H54 (cell line): ENCODE measurements at places on chromosomes 1 and 21.

DNA sequence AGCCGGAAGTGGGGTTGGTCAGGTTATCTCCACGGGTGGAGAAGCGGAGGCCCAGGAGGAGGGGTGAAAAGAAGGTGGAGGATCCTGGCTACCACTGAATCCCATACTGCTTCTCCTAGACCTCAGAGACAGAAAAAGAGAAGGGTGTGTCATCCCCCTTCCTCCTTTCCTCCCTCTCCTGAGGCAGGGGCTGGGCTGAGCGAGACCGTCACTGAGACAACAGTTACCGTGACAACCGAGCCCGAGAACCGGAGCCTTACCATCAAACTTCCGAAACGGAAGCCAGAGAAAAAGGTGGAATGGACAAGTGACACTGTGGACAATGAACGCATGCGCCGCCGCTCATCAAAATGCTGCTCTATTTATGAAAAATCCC, 42.1 kb upstream of the NBPF3 start:
- DNase-seq, result no peak

DNA sequence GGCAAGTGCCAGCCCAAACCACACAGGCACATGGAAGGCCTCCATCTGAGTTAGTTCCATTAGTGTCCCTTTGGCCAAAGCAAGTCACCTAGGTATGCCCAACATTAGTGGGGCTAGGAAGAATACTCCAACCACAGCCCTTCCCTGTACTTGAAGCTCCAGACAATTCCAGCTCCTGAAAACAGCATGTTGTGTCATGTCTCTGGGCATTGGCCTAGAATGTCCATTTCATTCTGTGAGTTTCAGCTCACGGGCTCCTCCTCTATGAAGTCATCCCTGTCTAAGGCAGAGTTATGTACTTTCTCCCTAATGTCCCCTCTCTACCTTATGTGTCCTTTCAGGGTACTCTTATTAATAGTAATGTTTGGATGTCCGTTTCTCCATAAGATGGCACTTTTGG, 96.5 kb upstream of the SPATA6 start:
- DNase-seq, result no peak

- peak; percentile 6 for DNase-seq
Observed at GRCh38 chr1:174433451-174433850, 14.3 kb upstream of the GPR52 start.

DNA sequence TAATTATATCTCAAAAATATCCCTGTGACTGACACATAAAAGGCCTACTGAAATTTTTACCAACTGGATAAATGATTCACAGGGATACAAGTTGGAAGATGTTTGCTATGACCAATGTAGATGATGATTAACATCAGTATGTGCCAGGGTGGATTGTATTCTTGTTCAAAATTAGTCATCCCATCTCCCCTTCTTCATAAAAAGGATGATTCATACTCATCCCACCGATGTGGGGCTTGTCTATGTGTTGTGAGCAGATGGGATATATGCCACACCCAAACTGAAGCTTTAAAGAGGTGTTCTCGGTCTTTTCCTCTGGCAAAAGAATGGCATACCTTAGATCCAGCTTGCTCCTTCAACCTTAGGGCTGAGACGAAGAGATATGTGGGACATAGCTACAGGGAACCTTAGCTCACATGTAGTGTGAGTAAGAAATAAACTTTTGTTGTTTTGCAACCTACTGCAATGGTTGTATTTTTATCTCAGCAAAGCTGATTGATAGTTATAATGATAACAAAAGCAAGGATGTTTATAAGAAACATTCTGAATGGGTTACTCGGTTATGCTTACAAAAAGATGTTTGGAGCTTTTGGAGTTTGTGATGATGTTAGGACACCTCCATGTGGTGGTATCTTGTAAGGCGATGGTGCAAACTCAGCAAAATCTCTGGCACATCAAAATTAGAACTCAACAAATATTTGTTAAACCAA, 29.4 kb downstream of the SPATA17 start:
- DNase-seq, result peak; percentile 15

DNA sequence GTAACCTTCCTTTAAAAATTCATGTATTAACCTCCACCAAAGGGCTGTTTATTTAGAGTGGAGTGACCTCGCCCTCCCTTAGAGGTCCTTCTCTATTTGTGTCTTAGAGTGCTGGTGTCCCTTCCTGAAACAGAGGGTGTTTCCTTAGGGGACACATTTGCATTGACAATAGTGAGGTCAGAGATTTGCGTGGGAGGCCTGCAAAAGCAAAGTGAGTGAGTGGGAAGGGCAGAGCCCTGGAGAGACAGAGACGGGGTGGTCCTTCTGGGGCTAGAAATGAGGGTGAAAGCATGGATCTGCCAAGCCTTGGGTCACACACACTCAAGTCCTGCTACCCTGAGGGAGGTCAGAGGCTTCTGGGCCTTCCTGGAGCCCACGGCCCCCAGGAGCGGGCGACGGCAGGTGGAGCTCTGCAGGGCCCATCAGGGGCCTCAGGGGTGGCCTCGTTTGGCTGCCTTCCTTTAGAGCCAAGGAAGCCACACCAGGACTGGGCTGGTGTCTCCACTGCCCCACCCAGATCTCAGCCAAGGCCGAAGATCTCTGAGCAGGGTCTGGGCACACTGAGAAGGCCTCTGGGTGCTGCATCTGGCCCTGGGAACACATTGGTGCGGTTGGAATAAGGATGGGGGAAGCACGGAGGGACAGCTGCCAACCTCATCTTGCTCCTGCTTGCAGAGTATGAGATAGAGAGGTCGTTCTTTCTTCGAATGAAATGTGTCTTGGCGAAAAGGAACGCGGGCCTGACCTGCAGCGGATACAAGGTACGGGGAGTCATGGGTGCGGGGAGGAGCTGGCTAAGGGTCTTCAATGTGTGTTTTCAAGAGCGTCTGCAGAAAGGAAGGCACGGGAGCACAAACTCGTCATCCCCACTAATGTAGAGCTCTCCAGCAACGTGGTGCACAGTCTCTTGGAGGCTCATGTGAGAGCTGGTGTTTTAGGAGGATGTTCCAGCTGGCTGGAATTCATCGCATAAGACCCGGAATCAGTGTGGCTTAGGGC, 23.8 kb downstream of the SIM2 start:
- DNase-seq, result no peak

- no peak for DNase-seq
Observed at GRCh38 chr21:31772674-31773555, 41.0 kb upstream of the SCAF4 start.

- no peak for DNase-seq
Observed at GRCh38 chr21:32382108-32382644, 10.6 kb downstream of the URB1 start.

DNA sequence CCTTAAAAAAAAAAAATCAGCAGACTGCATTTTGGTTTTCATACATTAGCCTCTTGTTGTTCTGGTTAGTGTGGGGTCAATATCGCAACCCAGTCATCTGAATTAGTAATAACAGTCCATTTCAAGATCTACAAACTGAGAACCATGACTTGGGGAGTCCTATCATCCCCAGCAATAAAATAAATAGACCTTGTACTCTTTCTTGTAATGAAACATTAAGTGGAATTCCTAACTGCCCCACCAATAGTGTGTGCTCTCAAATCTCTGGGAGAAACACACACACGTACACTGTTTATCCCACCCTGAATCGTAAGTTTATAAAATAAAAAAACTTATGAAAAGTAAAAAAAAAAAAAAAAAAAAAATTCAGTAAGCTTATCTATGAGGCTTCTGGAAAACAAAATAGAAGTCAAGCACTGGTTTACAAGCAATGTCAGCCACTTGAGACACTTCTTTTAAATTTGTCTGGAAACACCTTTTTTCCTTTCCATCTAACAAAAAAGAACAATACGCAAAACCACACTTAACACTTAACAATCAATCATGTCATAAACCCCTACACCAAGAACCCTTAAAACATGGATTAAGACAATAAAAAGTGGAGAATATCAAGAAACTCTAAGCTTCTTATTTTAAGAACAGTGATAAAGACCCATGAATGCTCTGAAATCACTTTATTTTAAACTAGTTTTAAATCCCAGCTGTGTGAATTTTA, 53.1 kb downstream of the PUM1 start:
- no peak for DNase-seq

- DNase-seq, result peak; percentile 58
Observed at GRCh38 chr1:12480748-12481362, 137.2 kb downstream of the DHRS3 start.

GRCh38 chr21:32733356-32733755, 5.5 kb upstream of the SYNJ1 start:
- no peak for DNase-seq

DNA sequence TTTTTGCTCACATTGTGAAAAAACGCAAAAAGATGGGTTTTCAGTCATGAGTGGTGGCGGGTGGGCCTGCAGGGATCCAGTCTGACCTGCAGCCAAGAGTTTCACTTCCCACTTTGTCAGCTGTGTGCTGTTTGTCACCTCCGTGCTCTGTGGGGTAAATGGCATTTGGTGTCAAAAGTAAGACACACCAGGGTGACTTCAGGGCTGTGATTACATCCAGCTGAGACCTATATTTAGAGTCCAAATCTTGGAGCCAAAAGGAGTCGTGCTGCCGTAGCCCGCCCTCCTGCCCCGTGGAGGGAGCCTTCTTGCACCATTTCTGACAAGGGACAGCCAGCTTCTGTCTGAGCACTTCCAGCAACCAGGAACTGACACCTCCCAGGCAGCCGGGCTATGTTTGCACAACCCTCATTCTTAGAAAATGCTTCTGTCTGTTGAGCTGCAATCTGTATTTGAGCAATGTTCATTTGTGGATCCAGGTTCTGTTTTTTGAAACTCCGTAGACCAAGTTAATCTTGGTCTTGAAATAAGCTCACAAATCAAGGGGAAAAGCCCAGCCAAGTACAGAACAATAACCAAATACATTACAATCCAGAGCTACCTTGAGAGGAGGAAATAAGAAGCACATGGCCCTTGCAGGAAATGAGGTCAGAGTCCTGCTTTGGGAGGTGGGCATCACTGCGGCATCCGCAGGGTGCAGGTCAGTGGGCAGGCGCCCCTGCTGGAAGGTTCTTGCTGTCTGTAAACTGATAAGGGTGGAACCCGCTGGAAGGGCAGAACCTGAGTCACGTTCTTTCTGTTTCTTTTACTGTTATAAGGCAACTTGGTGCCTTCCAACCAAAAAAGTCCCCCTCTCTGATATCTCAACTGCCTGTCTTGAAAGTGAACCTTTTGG, 14.4 kb downstream of the ABCG1 start:
- DNase-seq, result no peak

- no peak for DNase-seq
Observed at GRCh38 chr1:192700834-192701271, 64.9 kb downstream of the RGS13 start.

- no peak for DNase-seq
Observed at GRCh38 chr1:181015251-181015615, 7.4 kb downstream of the STX6 start.

DNA sequence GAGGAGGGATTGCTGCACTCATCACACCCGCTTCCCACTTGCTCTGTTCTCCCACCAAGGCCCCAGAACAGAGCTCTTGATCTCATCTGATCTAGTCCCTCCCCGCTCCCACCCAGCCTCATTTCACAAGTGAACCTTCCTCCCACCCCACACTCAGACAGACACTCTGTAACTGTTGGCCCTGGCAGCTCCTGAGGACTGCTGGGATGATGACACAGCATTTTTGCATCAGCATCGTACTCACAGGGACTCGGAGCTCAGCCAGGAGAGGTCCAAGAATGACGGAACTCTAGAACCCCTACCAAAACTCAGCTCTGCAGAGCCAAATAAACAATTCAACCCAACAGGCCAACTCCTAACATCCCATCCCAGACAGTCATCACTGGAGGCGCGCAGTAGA, 11.2 kb upstream of the ZNF124 start:
- no peak for DNase-seq

DNA sequence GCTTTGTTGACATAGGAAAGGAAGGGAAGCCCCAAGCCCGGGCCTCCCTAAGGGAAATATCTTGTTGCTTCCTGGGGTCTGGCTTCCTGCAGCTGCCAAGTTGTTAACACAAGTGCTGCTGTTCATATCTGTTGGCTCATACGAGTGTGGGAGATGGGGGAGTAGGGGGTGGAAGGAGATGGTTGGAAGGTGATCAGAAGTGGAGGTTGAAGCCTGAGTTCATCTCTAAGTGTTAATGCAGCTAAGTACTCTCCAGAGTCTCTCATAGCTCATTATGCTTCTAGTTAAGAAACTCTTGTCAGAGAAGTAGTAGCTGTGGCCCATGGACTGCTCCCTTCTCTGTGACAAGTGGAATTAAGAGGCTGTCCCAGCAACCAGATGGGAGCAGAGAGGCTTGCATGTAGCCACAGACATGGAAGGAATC, 319.2 kb upstream of the SPAG17 start:
- DNase-seq, result no peak

DNA sequence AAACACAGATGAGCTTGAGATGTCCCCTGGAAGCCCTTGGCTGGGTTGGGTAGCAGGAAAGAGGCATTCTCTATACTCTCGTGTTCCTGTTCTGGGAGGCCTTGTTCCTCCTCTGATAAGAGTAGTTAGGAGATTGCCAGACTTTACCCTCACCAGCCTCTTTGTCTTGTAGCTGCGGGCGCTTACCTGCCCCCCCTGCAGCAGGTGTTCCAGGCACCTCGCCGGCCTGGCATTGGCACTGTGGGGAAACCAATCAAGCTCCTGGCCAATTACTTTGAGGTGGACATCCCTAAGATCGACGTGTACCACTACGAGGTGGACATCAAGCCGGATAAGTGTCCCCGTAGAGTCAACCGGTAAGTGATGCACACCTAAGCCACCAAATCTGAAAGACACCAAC, 5.2 kb downstream of the AGO1 start:
- no peak for DNase-seq

- no peak for DNase-seq
Observed at GRCh38 chr1:26970810-26971209, 10.5 kb upstream of the KDF1 start.

GRCh38 chr1:72482736-72483413, 200.5 kb upstream of the NEGR1 start:
- no peak for DNase-seq

- DNase-seq, result no peak
Observed at GRCh38 chr1:42933610-42934491, 24.8 kb downstream of the SLC2A1 start.

GRCh38 chr21:33198346-33199099, 31.2 kb upstream of the IFNAR2 start:
- DNase-seq, result no peak

DNA sequence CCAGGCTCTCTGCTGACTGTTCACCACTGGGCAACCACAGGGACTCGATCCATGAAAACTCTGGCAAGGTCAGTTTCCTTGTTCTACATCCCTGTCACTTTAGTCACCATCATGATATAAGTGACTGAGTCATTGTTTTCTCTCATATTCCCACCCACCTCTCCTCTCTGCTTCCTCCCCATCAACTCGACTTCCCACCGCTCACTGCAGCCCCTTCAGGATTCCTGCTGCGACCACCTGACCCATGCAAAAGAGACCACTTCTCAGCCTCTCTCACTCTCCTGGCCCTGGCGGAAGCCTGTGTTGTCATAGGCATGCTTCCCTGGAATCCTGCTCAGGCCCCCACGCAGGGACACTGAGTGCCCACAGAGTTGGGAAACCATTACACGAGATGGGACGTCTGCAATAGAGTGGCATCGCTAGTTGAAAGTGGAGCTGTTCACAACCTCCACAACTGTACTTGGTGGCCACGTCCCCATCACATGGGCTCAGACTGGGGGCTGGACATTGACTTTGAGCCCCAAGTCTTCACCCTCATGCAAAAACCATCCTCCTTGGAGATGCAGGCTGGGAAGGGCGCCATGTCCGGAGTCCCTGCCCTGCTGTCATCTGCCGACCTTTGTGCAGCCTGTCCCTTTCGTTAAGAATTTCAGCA, 1.8 kb upstream of the TFF2 start:
- no peak for DNase-seq
